Activated CD4-positive, alpha-beta T cell treated with anti-CD3 and anti-CD28 coated beads, Interleukin-2, amount 50 U/mL, for 48 hours (primary cell): ENCODE measurements at places on chromosomes 2 and 18.

GRCh38 chr2:171703574-171704347 is 16.5 kb downstream of the DYNC1I2 start:
- DNase-seq: no peak

DNA sequence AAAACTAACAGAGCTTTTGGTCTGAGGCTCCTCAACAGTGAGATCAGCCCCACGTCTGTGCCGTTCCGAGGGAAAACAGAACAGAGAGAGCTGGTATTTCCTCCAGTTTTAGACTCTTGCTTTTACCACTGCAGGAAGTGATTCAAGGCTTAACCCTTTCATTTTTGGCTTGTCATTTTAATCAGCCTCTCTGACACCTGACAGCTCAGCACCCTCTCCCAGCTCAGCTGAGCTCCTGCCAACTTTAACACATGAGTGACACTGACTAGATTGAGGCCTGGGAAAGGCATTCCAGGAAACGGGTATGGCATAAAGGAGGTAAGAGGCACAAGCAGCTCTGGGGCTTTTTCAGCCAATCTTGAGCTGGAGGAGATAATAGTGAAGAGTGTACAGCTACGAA is 239.4 kb upstream of the SKOR2 start:
- DNase-seq: no peak

GRCh38 chr18:14921547-14921946 is 173.6 kb downstream of the ANKRD30B start:
- no peak for DNase-seq

GRCh38 chr2:54543733-54544396 is 87.7 kb downstream of the SPTBN1 start:
- DNase-seq: no peak

DNA sequence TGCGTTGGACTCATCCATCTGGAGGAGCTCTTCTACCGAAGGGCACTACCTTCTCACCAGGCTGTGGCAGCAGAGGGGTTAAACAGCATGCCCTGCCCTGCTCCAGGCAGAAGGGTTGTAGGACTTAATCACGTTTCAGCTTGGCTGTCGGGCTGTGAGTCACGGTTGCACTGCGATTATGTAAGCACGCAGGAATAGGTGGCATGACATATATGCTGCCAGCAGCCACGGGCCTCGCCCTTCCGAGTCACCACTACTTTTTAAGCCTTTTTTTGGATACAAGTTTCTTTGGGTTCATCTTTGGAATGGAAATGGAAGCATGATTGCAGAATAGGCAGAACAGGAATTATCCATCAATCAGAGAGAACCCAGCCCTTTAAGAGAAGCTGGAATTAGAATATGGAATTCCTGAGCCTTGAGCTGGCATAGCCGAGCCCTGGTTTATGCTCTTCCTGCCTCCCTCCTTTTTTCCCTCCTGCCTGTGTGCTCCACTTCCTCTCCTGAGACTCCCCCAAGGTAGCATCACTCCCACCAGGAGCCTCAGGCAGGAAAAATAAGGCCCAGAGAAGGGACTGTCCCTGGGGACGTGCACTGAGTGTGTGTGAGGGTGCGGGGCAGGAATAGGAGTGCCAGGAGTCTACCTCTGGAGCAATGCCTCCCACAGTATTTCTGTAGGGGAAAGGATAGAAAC is 86.8 kb downstream of the SEMA4F start:
- no peak for DNase-seq

DNA sequence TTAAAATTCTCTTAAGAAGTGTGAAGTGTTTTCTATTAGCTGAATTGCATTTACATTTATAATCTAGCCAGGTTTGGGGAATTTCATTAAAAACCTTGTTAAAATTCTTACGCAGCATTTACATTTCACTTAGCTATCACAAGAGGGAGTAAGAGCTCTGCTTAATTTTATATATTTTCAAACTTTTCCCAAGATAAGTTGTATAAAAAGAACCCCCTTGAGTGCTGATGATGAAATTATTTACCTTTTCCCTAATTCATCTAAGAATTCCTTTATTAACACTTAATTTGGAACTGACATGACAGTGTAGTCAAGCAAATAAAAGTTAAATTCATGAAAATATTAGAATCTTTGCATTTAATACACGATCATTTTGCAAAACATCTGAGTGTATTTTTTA is 54.2 kb upstream of the ZSWIM2 start:
- DNase-seq: no peak

- no peak for DNase-seq
These were observed 110.7 kb downstream of the QPCT start for GRCh38 chr2:37454851-37455762.

- DNase-seq: no peak
These were observed 630.7 kb upstream of the HS6ST1 start for GRCh38 chr2:128949360-128949759.

GRCh38 chr2:215439980-215440512 is 4.2 kb upstream of the FN1 start:
- DNase-seq: no peak

- no peak for DNase-seq
These were observed 1268.3 kb upstream of the TMEFF2 start for GRCh38 chr2:193463011-193463410.

DNA sequence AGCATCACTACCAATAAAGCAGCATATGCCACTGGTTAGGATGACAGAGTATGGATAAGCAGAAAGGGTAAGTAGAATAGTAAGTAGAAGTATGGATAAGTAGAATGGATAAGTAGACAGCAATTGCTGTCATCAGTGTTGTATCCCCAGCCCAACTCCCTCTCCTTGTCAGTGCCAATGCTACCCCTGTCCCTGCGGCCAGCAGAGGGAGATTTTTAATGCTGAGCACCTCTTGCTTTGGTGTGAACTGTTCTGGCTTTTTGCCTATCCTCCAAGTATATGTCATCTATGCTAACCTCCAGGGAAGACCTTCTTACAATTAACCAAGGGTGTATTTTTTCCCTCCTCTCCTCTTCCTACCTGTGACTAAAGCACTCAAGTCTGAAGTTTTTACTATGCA is 136.7 kb upstream of the SPHKAP start:
- DNase-seq: no peak

- DNase-seq: no peak
These were observed 8.8 kb upstream of the DDX1 start for GRCh38 chr2:15582710-15583357.

DNA sequence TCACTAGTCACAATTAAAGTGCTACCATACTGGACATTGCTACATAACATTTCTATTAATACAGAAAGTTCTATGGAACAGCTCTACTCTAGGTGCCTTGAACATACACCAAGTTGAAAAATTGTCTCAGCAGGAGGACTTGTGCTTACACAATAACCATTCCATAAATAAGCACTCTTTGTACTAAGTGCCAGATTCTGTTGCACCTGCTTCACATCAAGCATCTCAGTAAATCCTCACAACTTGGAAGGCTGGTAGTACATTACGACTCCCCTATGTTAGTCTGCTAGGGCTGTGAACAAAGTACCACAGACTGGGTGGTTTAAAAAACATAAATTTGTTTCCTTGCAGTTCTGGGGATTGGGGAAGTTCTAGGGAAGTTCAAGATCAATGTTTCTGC is 296.9 kb upstream of the NCKAP5 start:
- no peak for DNase-seq

DNA sequence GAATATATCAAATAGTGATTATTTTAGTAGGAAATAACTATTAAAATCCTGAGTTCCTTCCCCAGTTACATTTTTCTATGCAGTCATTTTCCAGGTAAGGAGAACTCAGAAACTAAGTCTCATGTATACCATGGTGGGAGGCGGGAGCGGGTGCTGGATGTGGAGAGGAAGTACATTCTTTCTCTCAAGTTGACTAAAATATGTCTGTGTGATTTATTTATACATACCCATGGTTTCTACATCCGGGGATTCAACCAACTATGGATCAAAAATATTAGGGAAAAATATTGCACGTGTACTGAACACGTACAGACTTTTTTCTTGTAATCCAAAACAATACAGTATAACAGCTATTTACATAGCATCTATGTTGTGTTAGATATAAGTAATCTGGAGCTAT is 6.8 kb downstream of the ZCCHC2 start:
- no peak for DNase-seq

- no peak for DNase-seq
These were observed 734.0 kb upstream of the LINC00305 start for GRCh38 chr18:64882896-64883295.

DNA sequence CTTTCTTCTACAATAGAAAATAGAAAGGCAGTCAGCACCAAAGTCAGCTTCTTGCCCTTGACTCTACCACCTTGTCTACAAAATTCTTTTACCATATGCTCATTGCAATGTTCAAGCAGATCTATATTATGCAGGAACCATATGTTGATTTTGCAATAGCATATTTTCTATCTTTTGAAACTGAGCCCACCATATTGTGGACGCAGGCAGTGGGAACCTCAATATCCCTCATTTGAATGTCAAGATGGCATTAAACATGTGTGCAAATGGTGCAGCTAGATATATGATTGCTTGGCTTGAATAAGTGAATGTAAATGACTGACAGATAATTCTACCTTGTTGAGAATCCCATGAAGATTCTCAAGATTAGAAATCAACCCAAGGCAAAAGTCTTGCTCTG is 412.7 kb upstream of the FSHR start:
- DNase-seq: no peak

DNA sequence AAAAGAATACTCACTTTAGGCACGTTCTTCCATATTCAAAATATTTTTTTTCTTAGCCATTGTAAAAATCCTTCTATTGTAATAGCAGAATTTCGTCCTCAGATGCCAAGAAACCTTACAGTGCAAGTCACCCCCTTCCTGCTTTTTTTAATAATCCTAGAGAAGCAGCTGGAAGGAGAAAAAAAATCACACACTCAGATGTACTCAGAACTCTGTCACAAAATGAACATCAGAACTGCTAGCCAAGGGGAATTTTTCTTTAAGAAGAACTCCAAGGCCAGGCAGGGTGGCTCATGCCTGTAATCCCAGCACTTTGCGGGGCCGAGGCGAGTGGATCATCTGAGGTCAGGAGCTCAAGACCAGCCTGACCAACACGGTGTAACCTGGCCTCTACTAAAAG is 127.3 kb upstream of the SPATS2L start:
- no peak for DNase-seq

GRCh38 chr2:121974897-121975661 is 219.6 kb downstream of the TSN start:
- peak; percentile 29 for DNase-seq

DNA sequence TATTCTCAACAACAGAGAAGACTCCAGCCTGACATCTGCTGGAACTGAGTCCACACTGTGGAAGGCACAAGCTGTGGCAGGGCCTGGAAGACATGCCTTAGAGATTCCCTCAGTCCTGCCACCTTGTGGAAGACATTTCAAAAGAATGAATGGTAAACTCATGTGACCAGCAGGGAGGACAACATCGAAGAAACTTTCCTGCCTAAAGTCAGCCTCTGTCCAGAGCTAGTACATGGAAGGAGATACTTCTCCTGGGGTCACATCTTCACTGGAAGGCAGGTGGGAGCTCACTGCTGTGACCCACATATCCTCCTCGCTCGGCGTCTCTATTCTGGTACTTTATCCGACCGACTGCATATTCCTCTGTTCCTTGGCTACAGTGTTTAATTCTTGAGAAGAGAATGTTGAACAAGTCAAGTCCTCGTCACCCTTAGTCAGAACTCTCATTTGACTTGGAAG is 59.5 kb downstream of the PUM2 start:
- DNase-seq: no peak

DNA sequence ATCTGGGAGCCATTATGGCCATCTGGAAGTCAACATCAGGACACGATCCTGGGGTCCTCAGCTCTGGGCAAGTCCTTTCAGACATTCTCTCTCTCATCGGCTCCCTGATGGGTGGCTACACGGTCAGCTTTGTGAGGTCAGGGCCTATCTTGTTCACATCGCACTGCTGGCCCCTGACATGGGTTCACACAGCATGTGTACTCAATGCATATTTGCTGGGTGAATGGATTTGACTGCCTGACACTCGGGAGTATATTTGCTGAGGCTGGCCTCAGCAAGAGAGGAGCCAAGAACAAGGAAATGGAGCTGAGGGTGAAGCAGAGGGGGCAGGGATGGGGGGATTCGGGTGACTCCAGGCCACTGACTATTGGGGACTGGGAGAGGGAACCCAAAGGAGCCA is 50.5 kb downstream of the SLC4A5 start:
- no peak for DNase-seq

- DNase-seq: no peak
These were observed 486.7 kb downstream of the EPHA4 start for GRCh38 chr2:221085341-221085900.

GRCh38 chr18:79607361-79607952 is 72.1 kb upstream of the CTDP1 start:
- DNase-seq: no peak

- DNase-seq: no peak
These were observed 112.7 kb downstream of the ANKRD44 start for GRCh38 chr2:197197895-197198311.

- DNase-seq: peak; percentile 84
These were observed 16.3 kb downstream of the GPR55 start for GRCh38 chr2:230908595-230909191.

- DNase-seq: no peak
These were observed 6.5 kb downstream of the SULT6B1 start for GRCh38 chr2:37181726-37182684.

- no peak for DNase-seq
These were observed 114.8 kb downstream of the DIS3L2 start for GRCh38 chr2:232076272-232076671.

- DNase-seq: no peak
These were observed 350.3 kb downstream of the LRATD1 start for GRCh38 chr2:14982790-14983189.

DNA sequence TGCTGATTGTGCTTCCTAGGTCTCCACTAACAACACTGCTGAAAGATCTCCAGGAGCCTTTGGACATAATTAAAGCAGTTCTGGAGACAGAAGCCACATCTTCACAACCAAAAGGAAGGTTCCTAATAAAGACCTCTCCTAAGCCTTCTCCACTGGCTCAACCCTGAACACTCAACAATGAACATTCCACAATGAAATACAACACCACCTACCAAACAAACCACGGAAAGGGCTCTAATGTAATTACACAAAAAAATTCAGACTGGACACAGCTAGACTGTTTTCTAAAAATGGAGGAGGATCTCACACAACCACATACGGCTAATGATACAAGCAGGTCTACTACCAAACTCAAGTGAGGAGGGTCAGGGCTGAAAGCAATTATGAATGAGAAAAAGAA is 43.6 kb downstream of the NOL10 start:
- DNase-seq: no peak

- no peak for DNase-seq
These were observed 70.3 kb downstream of the CHST9 start for GRCh38 chr18:27114842-27115241.

GRCh38 chr2:239953418-239954061 is 71.6 kb downstream of the NDUFA10 start:
- no peak for DNase-seq

DNA sequence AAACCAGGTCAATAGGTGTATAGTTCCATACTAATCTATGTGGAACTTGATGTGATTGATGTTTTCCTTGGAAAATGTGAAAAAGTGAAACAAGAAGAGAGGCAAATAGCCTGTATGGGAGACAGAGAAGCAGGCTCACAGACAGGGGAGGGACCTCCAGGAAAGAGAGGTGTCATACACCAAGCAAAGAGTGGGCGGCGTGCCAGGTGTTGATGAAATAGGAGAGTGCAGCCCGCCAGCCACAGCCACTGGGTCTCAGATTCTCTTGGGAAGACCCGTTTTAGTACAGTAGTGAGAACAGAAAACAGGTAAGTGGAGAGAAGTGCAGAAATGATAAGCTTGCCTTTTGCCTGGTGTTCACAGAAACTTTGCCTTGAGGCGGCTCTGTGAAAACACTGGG is 301.9 kb downstream of the ZNF407 start:
- DNase-seq: no peak
